ENCODE measurements at places on chromosomes 7 and 10.
A peak's percentile ranks its signal among the peaks of the same experiment; 100 is the strongest.

DNA sequence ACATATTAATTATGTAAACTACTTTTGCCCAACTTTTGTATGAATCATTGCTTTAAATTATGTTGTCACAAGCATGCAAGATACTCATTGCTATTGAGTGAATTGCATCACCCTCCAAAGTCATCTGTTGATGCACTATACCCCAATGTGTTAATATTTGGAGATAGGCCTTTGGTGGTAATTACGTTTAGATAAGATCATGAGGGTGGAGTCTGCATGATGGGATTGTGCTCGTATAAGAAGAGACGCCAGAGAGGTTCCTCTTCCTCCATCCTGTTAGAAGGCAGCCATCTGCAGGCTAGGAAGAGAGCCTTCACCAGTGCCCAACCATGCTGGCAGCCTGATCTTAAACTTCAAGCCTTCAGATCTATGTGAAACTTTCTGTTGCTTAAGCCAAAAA is 95.3 kb upstream of the MAGI2 start:
- DNase-seq: no peak

- no peak for DNase-seq
Measured at GRCh38 chr10:11326913-11327616, 284.4 kb downstream of the USP6NL start.

- no peak for DNase-seq
Measured at GRCh38 chr10:66996996-66997395, 71.2 kb downstream of the LRRTM3 start.

GRCh38 chr7:156747718-156748117 is 107.1 kb downstream of the RNF32 start:
- DNase-seq: no peak

DNA sequence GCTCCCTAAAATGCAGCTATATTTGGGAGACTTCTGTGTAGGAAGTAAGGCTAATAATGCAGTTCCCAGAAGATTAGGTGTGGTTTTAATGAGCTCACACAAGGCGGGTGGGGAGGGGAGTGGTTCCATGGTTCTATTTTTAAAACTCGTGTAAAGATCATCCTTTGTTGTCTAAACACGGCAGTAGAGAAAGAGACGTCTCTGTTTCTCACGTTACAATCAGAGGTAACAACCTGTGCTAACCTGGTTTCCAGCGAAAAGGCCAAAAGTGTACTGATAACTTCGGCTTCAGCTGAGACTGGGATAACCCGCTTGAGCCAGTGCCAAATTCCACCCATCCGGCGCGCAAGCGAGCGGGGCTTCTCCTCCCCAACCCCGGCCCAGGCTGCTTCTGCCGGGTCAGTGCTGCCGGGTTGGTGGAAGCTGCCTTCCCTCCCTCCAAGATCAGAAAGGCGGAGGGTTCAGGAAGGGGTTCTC is 2.5 kb upstream of the MAP3K8 start:
- DNase-seq: no peak

DNA sequence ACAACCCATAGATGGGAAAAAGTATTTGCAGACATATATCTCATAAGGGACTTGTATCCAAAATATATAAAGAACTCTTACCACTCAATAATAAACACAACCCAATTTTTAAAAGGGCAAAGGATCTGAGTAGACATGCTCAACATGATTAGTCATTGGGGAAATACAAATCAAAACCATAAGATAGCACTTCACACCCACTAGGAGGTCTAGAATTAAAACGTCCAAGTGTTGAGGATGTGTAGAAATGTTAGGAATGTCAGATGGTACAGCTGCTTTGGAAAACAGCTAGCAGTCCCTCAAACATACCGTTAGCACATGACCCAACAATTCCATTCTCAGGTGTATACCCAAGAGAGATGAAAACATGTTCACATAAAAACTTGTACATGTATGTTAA is 8.3 kb downstream of the PSTK start:
- no peak for DNase-seq

DNA sequence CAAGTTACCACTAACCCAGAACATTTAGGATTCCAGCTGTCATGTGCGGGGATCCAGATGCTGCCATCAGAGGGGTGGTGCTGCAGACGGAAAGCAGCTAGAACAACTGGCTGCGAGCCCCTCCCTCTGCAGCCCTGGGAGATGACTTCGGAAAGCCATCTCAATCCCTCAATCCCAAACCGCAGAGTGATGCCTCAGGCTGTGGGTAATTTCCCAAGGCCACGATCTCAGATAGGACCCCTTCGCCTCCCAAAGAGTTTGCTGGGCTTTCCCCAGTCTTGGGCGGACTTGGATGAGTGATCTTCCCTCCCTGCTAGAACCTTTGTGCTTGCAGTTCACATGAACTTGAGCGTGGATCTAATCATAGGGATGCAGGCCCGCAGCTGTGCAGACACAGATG is 71.3 kb upstream of the EN2 start:
- DNase-seq: no peak

- DNase-seq: no peak
Measured at GRCh38 chr10:89022734-89023133, 32.1 kb downstream of the FAS start.

- no peak for DNase-seq
Measured at GRCh38 chr7:19242246-19242645, 97.0 kb upstream of the FERD3L start.

- no peak for DNase-seq
Measured at GRCh38 chr10:124626759-124627380, 117.3 kb downstream of the FAM53B start.

DNA sequence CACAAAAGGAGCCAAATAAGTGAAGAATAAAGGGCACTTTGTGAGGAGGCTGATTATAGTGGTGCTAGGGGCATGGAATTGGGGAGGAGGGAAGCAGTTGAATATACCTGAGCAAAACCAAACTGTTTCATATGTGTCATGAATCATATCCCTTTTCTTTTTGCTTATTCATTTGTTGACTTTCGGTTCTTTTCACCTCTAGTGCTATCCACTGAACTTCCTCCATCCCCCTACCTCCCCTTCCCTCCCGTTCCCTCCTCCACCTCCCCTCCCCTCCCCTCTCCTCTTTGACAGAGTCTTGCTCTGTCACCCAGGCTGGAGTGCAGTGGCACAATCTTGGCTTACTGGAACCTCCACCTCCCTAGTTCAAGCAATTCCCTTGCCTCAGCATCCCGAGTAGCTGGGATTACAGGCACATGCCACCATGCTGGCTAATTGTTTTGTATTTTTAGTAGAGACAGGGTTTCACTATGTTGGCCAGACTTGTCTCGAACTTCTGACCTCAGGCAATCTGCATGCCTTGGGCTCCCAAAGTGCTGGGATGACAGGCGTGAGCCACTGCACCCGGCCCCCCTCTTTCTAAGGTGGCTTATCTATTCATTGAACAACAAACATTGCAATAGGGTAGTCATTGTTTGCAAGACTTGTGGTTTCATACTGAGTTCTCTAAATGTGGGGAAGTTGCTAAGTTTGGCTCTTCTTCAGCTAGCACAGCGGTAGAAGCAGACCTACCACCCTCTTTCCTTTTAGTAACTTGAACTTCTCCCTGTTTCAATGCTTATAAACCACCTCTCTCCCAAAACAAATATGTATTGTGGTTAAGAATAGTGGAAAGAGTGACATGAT is 150.4 kb upstream of the PRPS1L1 start:
- DNase-seq: peak; percentile 65

DNA sequence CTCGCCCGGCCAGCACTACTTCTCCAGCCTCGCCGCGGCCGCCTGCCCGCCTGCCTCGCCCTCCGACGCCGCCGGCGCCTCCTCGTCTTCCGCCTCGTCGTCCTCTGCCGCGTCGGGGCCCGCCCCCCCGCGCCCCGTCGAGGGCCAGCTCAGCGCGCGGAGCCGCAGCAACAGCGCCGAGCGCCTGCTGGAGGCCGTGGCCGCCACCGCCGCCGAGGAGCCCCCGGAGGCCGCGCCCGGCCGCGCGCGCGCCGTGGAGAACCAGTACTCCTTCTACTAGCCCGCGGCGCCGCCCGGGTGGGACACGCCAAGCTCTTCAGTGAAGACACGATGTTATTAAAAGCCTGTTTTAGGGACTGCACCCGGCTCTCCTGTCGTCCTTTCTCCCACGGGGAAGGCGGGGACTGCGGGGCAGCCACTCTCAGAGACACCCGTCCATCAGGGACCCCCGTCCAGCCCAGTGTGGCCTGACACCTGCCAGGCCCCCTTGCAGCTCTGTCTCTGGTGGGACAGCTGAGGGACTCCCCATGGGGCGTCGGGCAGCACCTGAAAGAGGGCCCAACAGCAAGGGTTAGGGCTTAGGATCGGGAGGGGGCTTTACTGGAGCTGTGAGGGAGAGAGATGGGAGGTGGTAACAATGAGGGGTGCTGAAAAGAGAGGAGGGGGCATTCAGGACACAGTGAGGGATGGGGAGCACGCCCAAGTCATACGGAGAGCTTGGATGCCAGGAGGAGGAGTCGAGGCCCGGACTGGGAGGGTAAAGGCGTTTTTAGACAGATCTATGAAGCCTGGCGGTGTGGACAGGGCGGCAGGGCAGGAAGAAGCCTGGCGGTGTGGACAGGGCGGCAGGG is 34.7 kb downstream of the SPDYE6 start:
- DNase-seq: no peak

DNA sequence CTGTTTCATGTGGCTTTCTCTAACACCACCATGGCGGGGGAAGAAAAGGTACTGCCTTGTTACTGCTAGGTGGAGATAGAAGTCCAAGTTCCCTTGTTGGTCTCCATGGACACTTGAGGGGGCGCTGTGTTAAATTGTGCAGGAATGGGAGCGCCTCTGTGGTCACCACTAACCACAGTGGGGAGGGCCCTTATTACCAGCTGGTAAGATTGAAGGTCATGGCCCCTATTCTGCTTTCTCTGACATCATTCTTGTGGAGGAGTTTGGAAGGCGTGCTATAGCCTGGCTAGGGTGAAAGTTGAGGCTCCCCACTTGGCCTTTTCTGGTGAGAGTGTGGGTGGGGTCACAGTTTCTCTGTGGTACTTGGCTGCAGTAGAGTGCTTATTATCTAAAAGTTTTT is 14.9 kb upstream of the MXI1 start:
- DNase-seq: no peak

DNA sequence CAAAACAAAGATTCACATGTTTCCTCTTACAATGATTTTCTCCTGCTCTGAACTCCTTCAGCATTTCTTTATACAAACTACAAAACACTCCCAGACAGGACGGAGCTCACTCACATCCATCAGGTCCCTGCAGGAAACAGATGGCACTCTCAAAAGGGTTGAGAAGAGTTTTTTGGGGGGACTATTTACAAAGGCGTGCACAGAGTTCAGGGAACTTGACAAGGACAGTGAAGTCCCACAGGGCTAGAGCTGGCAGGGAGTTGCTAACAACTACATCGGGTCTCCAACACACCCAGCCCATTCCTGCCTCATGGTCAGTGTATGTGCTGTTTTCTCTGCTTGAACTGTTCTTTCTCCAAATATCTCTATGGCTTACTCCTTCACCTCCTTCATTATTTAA is 24.7 kb upstream of the YAE1 start:
- no peak for DNase-seq

DNA sequence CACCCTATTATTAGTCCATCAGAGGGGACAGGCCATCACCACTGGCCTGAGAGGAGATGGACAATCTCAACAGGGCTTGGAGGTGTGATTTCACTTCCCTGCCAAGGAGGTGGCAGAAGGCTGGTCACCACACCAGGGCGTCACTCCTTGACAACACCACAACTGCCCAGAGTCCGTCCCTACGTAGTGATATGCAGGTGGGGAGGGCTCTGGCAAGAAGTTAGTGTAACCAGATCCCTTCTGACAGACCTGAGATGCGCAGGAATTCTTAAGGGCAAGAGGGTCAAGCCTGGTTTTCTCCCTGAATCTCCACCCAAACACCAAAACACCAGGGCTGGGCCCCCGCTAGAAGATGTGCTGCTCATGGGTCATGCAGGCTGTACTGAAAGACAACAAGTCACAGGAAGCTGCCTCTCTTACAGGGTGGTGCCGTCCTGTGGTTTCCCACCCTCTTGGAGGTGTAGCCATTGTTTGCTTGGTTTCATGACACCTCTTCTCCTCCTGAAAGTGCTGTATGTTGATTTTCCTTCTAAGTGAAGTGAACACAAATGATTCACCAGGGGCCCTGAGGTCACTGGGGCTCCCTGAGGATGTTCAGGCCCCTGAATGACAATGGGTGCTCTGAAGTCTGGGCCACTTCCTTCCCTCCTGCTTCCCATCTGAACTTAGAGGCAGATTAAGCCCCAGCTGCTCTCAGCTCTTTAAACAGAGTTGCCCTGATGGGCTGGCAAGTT is 27.1 kb downstream of the ATXN7L1 start:
- peak; percentile 36 for DNase-seq

DNA sequence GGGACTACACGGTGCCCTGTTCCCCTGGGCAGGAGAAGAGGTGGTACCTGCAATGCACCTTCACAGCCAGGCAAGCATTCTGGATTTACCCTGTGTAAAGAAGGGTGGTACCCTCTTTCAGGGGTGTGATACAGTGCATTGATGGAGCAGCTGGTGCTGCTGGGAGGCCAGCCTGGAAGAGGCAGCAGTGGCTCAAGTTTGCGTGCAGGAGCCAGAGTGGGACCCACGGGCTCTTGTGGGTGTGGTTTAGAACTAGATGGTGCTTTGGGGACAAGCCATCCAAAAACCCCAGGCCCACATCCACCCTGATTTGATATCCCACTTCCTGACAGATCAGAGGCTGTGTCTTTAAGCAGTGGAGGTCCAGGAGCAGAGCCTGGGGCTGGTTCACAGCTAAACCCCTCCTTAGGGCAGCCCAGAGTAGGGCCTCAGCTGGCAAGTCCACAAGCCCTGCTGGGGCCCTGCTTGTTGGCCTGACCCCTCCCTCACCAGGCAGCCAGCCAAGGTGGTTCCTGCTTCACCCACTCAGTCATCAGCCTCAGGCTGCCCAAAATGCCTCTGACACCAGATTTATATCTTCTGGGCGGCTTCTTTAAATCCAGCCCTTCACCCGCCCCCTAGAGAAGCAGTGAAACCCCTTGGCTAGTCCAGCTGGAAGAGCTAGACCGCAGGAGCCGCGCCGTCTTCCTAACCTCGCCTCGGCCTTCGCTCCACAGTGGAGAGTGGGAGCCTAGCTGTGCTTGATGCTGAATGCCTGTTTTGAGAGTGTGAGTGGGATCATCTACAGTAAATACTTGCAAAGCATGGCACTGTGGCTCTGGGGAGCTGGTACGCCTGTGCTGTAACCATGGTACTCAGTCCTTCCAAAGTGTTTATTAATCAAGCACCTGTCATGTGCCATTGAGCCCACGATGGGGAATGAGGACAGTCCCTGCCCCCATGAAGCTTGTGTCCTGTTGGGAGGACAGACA is 1.4 kb upstream of the ASIC3 start:
- no peak for DNase-seq

DNA sequence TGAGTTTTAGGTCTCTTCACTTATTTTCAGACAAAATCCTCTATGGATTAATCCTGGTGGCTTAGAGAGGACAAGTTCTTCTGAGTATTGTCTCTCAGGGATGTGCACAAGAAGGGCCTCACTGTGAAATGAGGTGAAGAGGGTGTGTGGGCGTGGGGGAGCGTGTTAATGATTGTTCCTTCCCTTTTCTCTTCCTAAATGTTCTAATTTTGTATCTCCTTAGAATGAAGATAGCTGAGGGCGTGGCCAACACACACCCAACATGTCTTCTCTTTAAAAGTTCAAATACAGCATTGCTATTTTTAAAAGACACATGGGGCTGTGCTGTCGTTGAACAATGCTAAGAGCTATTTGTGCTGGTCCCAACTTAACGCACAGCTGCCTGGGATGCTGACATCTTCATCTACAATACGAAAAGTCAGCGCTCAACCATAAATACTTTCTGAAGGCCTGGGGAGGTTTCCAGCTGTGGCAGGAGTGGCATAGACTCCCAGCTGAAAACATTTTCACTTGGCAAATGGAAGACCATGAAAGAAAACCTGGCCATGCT is 135.9 kb downstream of the JCAD start:
- no peak for DNase-seq

- peak; percentile 82 for DNase-seq
Measured at GRCh38 chr10:102752266-102752930, 8.7 kb downstream of the WBP1L start.

Measured in brain microvascular endothelial cell (primary cell).